ENCODE measurements at places on chromosomes 11 and 22. TPM values are rescaled to one million over a fixed set of nuclear protein-coding genes. Genes with fewer than 3 reads are reported as not detected.

DNA sequence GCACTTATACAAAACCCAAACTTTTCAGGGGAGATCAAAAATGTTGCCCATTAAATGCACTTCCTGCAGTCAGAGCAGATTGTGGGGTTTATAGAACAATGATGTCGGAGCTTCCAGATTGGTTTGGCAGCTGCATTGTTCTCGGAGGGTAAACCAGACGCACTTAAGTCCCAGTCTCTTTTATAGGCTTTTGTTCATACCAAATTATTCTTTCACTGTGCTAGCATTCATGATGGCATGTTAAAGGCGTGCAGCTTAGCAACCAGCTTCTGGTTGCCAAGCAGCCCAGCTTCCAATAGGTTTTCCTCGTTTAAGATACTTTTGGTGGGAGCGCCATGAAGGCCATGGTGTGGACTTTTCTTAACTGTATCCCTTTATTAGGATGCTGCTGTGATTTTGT is 40.9 kb downstream of the ZC3H12C start:
- peaks cover 6% of the 10 kb centered on the region for H3K36me3 ChIP-seq
- H3K27ac ChIP-seq, result no peak overlapping the region
- DNase-seq, result no peak
- no peak overlapping the region for H3K4me3 ChIP-seq

- DNase-seq, result no peak
- no peak overlapping the region for H3K27ac ChIP-seq
- no peaks in the 10 kb centered on the region for H3K27me3 ChIP-seq
- H3K4me1 ChIP-seq, result peaks cover 32% of the 10 kb centered on the region
- H3K36me3 ChIP-seq, result no peaks in the 10 kb centered on the region
Observed at GRCh38 chr11:94127638-94128037, 1.0 kb upstream of the PANX1 start.

GRCh38 chr11:72607496-72607895 is 66.7 kb downstream of the PDE2A start:
- H3K4me1 ChIP-seq, result peaks cover 19% of the 10 kb centered on the region
- peaks cover 8% of the 10 kb centered on the region for H3K27me3 ChIP-seq
- H3K27ac ChIP-seq, result no peak overlapping the region
- H3K36me3 ChIP-seq, result no peaks in the 10 kb centered on the region

GRCh38 chr22:39313258-39314001 is 6.0 kb downstream of the RPL3 start:
- peaks cover 16% of the 10 kb centered on the region for H3K4me1 ChIP-seq
- H3K27me3 ChIP-seq, result no peaks in the 10 kb centered on the region
- H3K4me3 ChIP-seq, result no peak overlapping the region
- DNase-seq, result no peak
- H3K27ac ChIP-seq, result no peak overlapping the region

- no peak overlapping the region for H3K4me3 ChIP-seq
- DNase-seq, result no peak
- no peak overlapping the region for H3K27ac ChIP-seq
Observed at GRCh38 chr22:23088199-23088604, 17.9 kb downstream of the GNAZ start.

C11orf42 gene
- total RNA-seq, result not detected

THY1 gene
- total RNA-seq, result 16.8 TPM

- no peaks in the 10 kb centered on the region for H3K36me3 ChIP-seq
- no peak overlapping the region for H3K27ac ChIP-seq
- H3K27me3 ChIP-seq, result no peaks in the 10 kb centered on the region
- H3K4me3 ChIP-seq, result no peak overlapping the region
- DNase-seq, result no peak
Observed at GRCh38 chr11:2766166-2766565, 66.4 kb upstream of the KCNQ1OT1 start.

DNA sequence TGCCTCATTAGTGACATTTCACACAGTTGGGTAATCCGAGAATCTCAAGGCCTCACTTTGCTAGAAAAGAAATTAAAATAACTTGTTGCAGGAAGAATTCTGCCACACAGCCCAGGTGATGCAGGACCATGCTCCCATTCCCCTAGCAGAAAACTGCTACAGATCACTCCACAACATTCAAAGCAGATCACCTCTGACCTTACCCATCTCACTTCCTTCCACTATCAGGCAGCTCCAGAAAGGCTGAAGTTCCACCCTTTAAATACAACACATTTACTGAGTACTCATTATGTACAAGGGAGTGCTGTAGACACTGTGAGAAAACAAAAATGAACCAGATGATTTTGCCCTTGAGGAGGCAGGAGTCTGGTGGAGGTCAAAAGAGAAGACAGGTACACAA is 231.0 kb downstream of the TTC28 start:
- no peaks in the 10 kb centered on the region for H3K27me3 ChIP-seq
- H3K27ac ChIP-seq, result no peak overlapping the region
- no peak for DNase-seq

DNA sequence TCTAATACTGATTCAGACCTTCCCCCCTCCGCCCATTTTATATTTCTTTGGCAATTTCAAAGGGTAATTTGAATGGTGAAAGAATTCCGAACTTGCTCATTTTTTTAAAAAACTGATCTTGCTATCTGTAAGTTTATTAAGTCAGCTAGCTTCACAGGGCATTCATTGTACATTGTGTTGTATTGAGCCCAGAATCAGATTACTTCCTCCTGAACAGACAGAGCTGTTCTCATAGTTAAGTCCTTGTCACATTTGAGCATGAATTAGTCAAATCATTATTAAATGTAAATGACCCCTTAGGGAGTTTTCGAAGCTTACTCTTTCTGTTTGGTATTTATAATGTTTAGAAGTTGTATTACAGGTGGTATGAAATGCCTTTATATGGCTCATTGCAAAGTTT is 34.4 kb downstream of the CYP2R1 start:
- no peak overlapping the region for H3K27ac ChIP-seq
- H3K4me3 ChIP-seq, result no peak overlapping the region
- H3K27me3 ChIP-seq, result no peaks in the 10 kb centered on the region

GRCh38 chr22:50117168-50117762 is 27.5 kb downstream of the MOV10L1 start:
- H3K27me3 ChIP-seq, result no peaks in the 10 kb centered on the region
- H3K4me1 ChIP-seq, result no peaks in the 10 kb centered on the region
- H3K36me3 ChIP-seq, result no peaks in the 10 kb centered on the region
- no peak for DNase-seq

GRCh38 chr11:46175401-46176002 is 54.2 kb upstream of the PHF21A start:
- no peaks in the 10 kb centered on the region for H3K4me1 ChIP-seq
- no peak overlapping the region for H3K4me3 ChIP-seq
- no peak overlapping the region for H3K27ac ChIP-seq
- no peaks in the 10 kb centered on the region for H3K27me3 ChIP-seq
- no peaks in the 10 kb centered on the region for H3K36me3 ChIP-seq

DNA sequence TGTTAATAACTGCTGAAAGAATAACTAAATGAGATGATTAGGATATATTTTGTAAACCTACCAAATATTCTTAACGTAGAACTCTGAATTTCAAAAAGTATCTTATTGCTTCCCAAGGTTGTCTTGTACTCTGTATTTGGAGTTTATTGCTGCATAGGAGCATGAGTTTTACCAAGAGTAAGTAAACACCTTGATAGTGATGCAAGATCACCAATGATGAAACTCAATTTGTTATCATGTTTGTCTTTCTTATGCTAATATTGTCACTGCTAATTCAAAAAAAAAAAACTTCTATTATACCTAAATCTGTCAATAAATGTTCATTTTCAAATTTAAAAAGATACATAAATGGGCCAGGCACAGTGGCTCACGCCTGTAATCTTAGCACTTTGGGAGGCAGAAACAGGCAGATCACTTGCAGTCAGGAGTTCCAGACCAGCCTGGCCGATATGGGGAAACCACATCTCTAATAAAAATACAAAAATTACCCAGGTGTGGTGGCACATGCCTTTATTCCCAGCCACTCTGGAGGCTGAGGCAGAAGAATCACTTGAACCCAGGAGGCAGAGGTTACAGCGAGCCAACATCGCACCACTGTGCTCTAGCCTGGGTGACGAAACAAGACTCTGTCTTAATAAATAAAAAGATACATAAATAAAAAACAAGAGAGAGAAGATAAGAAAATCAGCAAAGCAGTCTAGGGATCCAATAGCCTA is 23.4 kb upstream of the PLAAT2 start:
- no peak overlapping the region for H3K4me3 ChIP-seq
- no peak overlapping the region for H3K27ac ChIP-seq
- DNase-seq, result no peak
- H3K4me1 ChIP-seq, result no peaks in the 10 kb centered on the region
- no peaks in the 10 kb centered on the region for H3K27me3 ChIP-seq

- no peak for DNase-seq
- H3K4me3 ChIP-seq, result no peak overlapping the region
- no peak overlapping the region for H3K27ac ChIP-seq
- H3K27me3 ChIP-seq, result no peaks in the 10 kb centered on the region
- H3K4me1 ChIP-seq, result no peaks in the 10 kb centered on the region
Observed at GRCh38 chr11:132779497-132779896, 752.8 kb downstream of the OPCML start.

DNA sequence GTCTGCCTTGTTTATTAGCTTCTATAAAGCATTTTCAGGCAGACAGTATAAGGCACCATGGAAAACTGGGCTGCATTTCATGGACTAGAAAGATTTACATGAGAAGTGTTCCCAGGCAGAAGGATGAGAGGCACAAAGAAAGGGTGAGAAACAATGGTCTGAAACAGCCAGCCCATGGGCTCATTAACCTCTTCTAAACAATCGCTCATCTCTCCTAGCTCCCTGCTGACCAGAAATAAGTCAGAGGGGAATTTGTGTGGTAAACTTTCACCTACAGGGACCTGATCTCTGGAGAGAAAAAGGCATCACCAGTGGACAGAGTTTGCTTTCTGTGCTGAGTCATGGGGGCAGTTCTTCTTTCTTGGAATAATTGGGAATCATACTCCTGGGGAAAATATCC is 51.8 kb upstream of the KIRREL3 start:
- H3K36me3 ChIP-seq, result no peaks in the 10 kb centered on the region
- no peak for DNase-seq
- no peak overlapping the region for H3K4me3 ChIP-seq
- no peaks in the 10 kb centered on the region for H3K4me1 ChIP-seq
- H3K27ac ChIP-seq, result no peak overlapping the region
- no peaks in the 10 kb centered on the region for H3K27me3 ChIP-seq

DNA sequence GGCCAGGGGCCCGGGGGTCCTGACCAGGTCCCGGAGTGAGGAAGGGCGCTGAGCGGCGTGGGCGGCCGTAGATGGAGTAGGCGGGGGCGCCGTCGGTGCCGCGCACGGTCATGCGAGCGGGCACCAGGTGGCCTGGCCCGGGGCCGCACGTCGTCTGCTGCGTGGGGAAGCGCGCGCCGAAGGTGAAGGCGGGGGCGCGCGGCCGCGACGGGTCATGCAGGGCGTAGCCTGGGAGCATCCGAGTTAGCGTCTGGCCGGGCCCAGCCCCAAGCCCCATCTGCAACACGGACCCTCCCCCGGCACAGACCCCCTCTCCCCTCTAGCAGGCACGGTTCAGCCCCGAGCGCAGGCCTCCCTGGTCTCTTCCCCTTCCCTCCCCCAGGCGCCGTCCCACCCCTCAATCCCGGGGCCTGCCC is 1.7 kb upstream of the TYMP start:
- no peak for DNase-seq
- peaks cover 1% of the 10 kb centered on the region for H3K36me3 ChIP-seq
- no peaks in the 10 kb centered on the region for H3K27me3 ChIP-seq
- peak overlapping the region; percentile 64 for H3K4me3 ChIP-seq
- peaks cover 30% of the 10 kb centered on the region for H3K4me1 ChIP-seq

FOLR3 gene
- total RNA-seq, result 6.5 TPM

FJX1 gene
- 4.0 TPM for total RNA-seq

PATE2 gene
- not detected for total RNA-seq

GRCh38 chr11:106105986-106106385 is 28.5 kb downstream of the AASDHPPT start:
- H3K4me3 ChIP-seq, result no peak overlapping the region
- H3K27me3 ChIP-seq, result no peaks in the 10 kb centered on the region
- no peak overlapping the region for H3K27ac ChIP-seq
- H3K4me1 ChIP-seq, result no peaks in the 10 kb centered on the region

CD3E gene
- total RNA-seq, result 4.4 TPM

GRCh38 chr11:109267293-109268095 is 154.5 kb upstream of the C11orf87 start:
- no peaks in the 10 kb centered on the region for H3K36me3 ChIP-seq
- H3K4me1 ChIP-seq, result no peaks in the 10 kb centered on the region
- no peak overlapping the region for H3K27ac ChIP-seq
- no peak overlapping the region for H3K4me3 ChIP-seq
- DNase-seq, result no peak

DNA sequence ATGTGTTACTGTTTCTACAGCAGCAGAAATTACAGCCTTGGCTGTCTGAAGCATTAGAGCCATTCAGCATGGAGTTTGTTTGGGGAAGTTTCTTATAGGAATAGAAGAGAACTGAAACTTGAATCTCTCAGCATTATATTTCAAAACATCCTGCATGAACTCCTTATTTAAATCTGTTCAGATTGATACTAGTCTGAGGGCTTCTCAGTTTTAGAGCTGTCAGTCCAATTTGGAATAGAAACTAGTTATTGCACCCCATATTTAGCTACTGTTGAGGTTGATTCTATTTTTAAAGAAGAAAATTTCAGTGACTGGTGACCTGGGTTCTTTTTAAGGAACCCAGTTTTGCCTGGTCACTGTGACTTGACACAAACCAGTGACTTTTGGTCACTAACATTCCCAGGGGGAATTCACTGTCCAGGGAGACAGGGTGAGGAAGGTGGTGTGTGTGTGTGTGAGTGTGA is 126.0 kb upstream of the TTC12 start:
- no peak overlapping the region for H3K27ac ChIP-seq
- H3K4me3 ChIP-seq, result no peak overlapping the region
- peaks cover 5% of the 10 kb centered on the region for H3K4me1 ChIP-seq
- DNase-seq, result no peak
- H3K27me3 ChIP-seq, result no peaks in the 10 kb centered on the region
- no peaks in the 10 kb centered on the region for H3K36me3 ChIP-seq

GRCh38 chr11:20707876-20708275 is 38.5 kb downstream of the NELL1 start:
- no peaks in the 10 kb centered on the region for H3K36me3 ChIP-seq
- no peaks in the 10 kb centered on the region for H3K27me3 ChIP-seq
- H3K27ac ChIP-seq, result no peak overlapping the region
- no peaks in the 10 kb centered on the region for H3K4me1 ChIP-seq
- DNase-seq, result no peak

DNA sequence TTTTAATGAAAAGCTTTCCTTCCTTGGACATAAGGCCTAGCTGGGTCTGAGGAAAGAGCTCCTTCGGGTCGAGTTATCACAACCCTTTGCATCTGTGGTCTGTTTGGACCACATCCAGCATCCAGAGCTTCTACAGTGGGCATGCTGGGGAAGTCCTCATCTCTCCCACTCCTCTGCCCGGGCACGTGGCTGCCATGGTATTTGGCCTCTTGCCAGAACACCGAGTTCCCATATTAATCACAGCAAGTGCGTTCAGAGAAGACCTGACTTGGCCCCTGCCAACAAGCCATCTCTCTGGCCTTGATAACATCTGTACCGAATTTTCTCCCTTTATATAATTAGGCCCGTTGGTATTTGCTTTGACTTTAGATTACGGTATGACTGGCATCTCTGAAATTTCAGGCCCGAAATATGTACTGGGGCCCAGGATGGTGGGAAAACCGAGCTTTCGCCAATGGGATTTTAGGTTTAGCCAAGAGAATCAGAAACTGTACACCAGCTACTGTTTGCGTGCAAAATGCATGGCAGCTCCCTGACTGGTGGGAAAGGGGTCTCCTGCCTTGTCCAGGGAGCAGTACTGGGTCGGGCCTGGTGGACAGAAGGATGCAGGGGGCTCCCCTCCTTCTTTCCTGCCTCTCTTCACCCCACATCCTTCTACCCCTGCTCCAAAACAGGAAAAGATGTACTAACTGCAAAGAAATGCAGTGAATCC is 90.0 kb downstream of the MICAL2 start:
- no peak overlapping the region for H3K4me3 ChIP-seq
- no peaks in the 10 kb centered on the region for H3K27me3 ChIP-seq
- H3K27ac ChIP-seq, result peak overlapping the region; percentile 87
- H3K36me3 ChIP-seq, result no peaks in the 10 kb centered on the region
- peak; percentile 51 for DNase-seq

All from lung (tissue), 17 donors.